ENCODE measurements at places on chromosomes 12 and 14.

DNA sequence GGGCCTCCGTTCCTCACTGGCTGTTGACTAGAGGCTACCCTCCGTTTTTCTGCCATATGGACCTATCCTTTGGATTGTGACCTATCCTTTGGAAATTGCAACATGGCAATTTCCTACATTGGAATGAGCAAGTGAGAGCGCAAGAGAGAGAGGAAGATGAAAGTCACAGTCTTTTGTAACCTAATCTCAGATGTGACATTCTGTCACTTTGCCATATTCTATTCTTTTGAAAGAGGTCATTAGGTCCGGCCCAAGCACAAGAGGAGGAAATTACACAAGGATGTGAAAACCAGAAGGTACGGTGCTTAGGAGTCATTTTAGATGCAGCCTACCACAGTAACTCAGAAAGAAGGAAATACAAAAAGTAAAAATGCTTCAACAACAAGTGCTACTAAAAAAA, 47.3 kb upstream of the SRP54 start:
- no peak for DNase-seq

- no peak for DNase-seq
These were observed 144.0 kb downstream of the PPFIA2 start for GRCh38 chr12:81615026-81615588.

GRCh38 chr12:21940549-21941505, at the start of gene ABCC9:
Gene ABCC9, minus strand, starts transcription at chr12:21941426. Its CDS starts 4,752 bp downstream, at chr12:21936674.
- no peak for DNase-seq

DNA sequence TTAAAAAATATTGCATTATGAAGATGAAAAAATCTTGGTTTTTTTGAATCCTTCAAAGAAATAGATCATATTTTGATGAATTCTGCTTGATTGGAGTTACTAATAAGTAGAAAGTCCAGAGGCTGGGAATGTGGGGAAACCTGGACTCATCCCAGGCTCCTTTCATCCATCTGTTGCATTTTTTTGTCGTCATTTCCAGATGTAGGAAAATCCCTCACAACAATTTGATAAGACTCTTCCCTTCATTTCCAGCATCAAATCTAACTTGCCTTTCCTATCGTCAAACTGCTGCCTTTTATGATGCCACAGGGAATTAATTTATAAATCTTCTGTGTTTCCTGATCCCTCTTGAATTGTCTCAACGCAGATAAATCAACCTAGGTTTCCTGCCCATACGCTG, 211.6 kb downstream of the FBXL14 start:
- no peak for DNase-seq

- no peak for DNase-seq
These were observed 47.4 kb upstream of the ELK3 start for GRCh38 chr12:96146747-96147146.

DNA sequence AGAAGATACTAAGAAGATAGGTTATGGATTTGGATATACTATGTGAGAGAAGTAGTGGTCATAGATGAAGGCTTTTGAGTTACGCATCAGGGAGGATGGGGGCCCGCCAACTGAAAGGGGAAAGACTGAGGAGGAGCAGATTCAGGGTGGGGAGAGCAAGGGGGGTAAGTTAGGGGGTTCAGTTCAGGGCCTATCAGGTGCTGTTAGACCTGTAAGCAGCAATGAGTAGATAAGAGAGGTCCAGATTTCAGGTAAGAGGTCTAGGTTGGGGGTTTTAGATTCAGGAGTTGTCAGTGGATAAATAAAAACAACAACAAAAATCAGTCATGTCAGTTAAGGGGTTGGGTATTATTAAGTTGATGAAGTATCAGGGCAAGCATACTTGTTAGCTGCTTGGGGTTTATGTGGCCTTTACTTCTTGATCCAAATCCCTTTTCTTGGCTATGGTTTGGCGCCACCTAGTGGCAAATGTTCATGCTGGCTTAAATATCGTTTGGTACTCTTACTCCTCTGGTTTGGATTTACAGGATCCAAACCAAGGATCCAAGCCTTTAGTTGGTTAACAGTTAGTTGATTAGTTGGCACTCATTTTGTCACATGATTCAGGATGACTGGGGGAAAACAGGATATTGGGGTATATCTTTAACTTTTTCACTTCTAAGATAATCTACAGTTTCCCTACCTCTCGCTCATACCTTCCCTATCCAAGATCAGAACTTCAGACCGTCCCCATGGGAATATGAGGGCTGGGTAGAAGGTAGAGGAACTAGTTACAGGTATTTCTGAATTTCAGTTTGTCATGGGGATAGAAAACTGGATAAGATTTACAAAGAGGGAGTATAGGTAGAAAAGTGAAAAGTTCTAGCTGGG, 65.1 kb downstream of the PCNX1 start:
- peak; percentile 78 for DNase-seq

- no peak for DNase-seq
These were observed 54.6 kb downstream of the TSPAN11 start for GRCh38 chr12:30980955-30981662.

GRCh38 chr14:31927348-31927832, 149.7 kb upstream of the ARHGAP5 start:
- no peak for DNase-seq

DNA sequence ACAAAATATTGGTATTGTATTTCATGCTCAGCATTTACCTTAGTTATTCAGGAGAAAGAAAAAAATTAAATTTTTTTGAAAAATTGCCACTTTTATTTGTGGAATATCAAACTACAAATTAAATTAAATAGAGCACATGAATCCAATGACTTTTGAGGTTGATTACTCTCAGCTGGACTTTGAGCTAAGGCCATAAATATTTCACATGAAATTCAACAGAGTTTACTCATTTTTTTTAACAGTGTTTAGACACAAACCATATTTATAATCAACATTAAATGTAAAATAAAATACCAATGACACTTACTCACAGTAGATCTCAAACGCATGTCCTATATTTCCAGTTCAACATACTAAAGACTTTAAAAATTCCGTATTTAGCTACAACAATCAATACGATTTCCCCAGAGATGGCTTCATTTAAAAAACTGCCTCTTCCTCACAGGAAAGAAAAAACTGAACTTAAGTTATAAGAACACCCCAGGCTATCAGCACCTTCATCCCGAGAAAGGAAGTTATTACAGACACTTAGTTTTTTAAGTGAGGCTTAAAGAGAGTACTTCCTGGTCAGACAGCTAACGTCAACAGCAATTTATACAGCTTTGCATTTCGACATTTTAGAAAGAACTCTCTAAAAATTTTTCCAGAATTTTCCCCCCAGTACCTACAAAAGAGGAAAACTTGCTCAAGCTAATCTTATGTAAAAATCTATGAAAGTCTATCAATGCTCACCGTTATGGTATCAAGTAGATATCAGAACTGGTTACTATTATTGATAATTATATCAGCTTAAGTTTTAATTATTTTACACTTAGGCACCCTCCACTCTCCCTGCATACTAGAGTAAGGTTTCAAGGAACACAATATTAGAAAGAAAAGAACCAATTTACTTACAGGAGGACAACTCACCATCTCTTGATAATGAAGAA, 13.8 kb downstream of the TAOK3 start:
- DNase-seq, result no peak

DNA sequence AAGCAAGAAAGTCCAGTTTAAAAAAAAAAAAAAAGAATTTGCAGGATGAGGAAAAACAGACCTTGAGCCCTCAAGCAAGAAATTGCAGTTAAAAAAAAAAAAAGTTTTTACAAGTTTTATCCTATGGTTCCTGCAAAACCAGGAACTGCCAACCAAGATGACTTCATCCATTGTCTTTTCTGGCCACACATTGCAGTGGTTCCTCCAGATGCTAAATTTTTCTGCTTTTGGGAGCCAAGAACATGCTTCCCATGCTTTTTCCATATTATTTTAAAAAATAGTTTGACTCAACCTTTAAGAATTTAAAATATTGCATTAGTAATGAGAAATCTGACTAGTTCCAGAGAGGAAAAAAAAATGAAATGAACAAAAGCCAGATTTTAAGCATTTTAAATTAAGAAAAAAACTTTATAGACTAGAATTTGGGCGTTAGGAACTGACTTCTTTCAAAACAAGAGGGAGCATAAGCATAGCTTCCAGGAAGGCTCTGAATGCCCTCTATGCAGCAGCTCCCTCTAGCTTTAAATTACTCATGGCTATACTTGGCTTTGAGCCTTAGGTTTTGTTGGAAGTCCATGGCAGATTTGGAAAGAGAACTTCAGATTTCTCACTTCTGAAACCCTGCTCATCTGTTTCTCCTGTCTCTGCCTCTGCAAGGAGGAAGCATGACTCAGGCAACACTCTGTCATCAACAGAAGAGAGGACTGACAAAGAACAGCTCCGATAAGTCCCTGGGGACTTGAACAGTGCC, 124.5 kb downstream of the GPR65 start:
- no peak for DNase-seq

DNA sequence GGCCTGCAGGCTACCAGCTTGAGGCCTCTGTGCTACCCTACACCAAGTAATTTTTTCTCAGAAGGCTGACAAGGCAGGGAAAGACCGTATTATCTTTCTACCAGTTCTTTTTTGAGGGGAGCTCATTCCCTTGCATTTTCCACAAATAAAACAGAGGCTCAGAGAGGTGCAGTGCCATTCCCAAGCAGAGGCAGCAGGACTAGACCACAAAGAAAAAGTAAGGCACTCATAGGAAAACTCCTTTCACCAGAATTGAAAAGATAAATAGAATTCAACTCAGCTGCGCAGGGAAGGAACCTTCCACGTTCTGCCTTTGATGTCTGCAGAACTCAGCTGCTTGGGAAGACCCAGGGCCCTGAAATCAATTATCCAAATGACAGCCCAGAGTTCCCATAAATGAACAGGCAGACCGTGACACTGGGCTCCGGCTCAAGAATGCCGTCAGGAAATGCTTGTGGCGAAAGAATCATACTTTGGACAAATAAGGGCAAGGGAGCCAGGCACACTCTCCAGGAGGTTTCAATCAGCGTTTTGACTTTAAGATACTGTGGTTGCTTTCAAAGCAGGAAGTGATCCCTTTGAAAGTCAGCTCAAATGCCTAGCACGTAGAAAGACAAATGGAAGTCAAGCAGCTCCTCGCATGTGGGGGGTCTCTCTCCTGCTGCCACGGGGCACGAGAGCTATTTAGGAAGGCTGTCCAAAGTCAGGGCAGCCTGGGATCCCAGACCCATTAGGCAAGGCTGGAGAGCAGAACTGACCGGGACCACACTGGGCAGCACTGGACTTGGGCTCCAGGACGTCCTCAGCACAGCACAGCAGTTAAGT, 14.0 kb downstream of the KCTD10 start:
- DNase-seq, result no peak

DNA sequence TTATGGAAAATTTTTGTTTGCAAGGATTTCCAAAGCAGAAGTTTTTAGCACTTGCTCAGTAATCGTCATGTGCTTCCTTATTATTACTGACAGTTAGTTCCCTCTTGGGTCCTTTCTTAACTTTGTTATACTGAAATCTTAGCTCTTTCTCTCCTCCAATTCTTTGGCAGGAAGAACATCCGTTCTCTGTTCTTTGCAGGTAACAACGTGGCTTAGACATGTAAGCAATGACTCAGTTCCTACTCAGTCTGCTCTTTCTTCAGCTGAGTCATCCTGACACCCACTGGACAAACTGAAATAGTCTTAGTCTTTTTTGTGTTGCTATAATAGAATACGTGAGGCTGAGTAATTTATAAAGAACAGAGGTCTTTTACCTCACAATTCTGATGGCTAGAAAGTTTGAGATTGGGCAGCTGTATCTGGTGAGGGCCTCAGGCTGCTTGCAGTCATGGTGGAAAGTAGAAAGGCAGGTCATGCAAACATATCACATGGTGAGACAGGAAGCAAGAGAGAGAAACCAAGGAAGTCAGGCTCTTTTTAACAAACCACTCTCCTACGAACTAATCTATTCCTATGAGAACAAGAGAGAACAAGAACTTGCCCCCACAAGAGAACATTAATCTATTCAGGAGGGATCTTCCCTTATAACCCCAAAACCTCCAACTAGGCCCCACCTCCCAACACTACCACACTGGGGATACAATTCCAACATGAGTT, 49.2 kb downstream of the TESPA1 start:
- no peak for DNase-seq

GRCh38 chr12:127295630-127296029, 971.3 kb upstream of the TMEM132C start:
- DNase-seq, result no peak

GRCh38 chr14:105492031-105492970, 1.3 kb downstream of the TEDC1 start:
- DNase-seq, result no peak

DNA sequence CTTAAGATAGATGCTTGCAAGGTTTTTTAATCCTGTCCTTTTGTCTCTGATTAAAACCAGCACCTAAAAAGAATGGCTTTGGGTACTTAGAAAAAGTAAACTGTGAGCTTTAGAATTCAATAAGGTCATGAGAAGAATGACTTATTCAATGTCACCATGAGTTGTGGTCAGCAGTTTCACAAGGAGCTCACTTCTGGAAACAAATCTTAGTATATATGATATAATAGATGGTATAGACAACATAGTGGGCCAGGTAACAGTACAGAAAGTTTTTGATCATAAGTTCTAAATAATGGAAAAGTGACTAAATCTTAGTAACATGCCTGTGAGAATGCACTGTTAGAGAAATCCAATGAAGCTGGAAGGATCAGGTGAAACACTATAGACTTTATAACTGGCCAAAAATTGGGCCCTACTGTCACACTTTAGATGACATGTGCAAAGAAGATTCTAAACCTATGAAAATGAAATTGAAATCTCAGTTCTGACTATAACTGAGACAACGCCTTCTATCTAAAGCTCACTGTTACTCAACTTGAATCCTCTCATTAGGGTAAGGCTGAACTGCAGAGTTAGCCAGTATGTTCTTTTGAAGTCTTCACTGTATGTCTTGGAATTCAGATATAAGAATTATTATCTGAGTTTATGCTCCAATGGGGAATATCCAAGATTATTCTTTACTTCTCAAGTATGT, 42.4 kb upstream of the RAD51AP1 start:
- DNase-seq, result no peak

- DNase-seq, result no peak
These were observed 103.7 kb downstream of the CMKLR1 start for GRCh38 chr12:108235197-108235984.

All from KG1 (cell line).